ENCODE measurements at places on chromosomes 5 and 9. TPM values are rescaled to one million over a fixed set of nuclear protein-coding genes. Genes with fewer than 3 reads are reported as not detected.

Gene DHX29
- polyA plus RNA-seq, result 47.6 TPM

Gene PIP5KL1
- 1.4 TPM for polyA plus RNA-seq

Gene SEMA4D
- polyA plus RNA-seq, result 56.0 TPM

Gene FABP6
- polyA plus RNA-seq, result not detected

Gene GABRA6
- polyA plus RNA-seq, result not detected
